ENCODE measurements at places on chromosomes 1 and 21.

- DNase-seq: no peak
Measured at GRCh38 chr1:225695578-225696337, 42.8 kb upstream of the ENAH start.

GRCh38 chr1:61152066-61152465 lies 69.7 kb downstream of the NFIA start:
- no peak for DNase-seq

DNA sequence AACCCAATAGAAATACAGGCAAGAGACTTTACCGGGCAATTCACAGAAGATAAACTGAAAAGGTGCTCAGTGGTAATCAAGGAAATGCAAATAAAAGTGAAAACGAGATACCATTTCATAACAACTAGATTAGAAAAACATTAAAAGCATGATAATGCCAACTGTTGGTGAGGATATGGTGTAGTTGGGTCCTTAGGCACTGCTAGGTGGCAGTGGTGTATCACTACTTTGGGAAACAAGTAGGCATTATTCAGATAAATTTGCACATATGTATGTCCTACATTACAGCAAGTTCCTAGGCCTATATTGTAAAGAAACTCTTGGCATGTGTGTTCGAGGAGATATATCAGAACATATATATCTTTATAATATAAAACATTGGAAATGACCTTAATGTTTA lies 31.0 kb downstream of the AZIN2 start:
- no peak for DNase-seq

- DNase-seq: no peak
Measured at GRCh38 chr1:154609398-154610380, 1.7 kb upstream of the ADAR start.

GRCh38 chr1:57281324-57281723 lies 142.5 kb downstream of the DAB1 start:
- DNase-seq: no peak

- DNase-seq: no peak
Measured at GRCh38 chr1:48667782-48668181, 108.9 kb downstream of the BEND5 start.

DNA sequence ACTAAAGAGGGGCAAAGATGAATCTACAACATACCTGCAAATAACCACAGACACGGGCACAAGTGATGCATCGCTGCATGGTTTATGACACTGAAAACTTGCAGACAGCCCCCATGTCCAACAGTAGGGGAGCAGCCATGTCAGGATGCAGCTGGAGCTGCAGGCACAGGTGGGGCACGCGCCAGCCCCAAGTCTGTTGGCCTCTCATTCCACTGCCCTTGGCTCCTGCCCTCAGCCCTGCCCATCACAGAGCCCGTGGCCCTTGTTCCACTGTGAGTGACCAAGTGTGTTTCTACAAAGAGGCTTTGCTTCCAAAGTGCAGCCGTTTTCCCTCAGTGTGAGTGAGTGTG lies 3.2 kb upstream of the PADI4 start:
- no peak for DNase-seq

- DNase-seq: no peak
Measured at GRCh38 chr1:12049616-12050015, 13.5 kb upstream of the TNFRSF8 start.

- DNase-seq: no peak
Measured at GRCh38 chr1:7149080-7149838, 364.0 kb downstream of the CAMTA1 start.

Data from pancreas (tissue), 10 donors.